ENCODE measurements at places on chromosomes 2 and 18.

GRCh38 chr2:39216346-39217191, 27.2 kb downstream of the CDKL4 start:
- peak; percentile 95 for DNase-seq

DNA sequence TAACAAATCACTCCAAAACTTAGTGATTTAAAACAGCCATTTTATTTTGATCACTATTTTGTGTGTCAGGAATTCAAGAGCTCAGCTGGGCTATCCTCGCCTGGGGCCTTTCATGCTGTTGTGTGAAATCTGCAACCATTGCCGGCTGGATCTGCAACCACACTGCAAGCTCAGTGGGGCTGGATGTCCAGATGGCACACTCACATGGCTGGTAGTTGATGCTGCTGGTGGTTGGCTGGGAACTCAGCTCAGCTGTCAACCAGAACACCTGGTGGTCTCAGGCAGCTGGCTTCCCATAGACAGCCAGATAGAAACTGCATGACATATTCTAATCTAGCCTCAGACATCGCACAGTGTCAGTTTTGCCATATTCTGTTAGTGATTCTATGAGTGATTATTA, 30.6 kb upstream of the AP1S3 start:
- DNase-seq: no peak

- DNase-seq: no peak
Observed at GRCh38 chr18:78818961-78819360, 160.7 kb upstream of the SALL3 start.

DNA sequence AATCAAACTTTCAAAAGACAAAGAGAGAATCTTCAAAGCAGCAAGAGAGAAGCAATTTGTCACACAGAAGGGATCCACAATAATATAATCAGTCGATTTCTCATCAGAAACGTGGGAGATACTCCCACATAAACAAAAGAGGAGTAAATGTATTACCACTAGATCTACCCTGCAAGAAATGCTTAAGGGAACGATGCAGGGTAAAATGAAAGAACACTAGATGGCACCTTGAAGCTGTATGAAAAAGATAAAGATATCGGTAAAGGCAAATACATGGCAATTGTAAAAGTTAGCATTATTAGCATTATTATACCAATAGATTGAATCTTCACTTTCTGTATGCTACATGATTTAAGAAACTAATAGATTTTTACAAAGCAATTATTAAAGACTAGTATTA, 677.0 kb downstream of the SUCLG1 start:
- DNase-seq: no peak

- DNase-seq: no peak
Observed at GRCh38 chr2:189481071-189481470, 39.8 kb downstream of the WDR75 start.

- no peak for DNase-seq
Observed at GRCh38 chr2:24616616-24617015, 125.6 kb downstream of the NCOA1 start.

DNA sequence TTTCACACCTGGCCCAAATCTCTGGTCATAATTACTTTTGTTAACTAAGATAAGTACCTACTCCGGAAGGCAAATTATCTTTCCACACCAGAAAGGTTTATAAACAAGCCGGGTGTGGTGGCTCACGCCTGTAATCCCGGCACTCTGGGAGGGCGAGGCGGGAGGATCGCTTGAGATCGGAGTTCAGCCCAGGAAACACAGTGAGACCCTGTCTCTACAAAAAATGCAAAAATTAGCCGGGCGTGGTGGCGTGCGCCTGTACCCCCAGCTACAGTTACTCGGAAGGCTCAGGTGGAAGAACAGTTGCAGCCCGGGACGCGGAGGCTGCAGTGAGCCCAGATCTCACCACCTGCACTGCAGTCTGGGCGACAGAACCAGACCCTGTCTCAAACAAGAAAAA, 2.1 kb downstream of the PUM2 start:
- no peak for DNase-seq

- no peak for DNase-seq
Observed at GRCh38 chr2:11598228-11598731, 64.4 kb downstream of the GREB1 start.

- no peak for DNase-seq
Observed at GRCh38 chr2:110838657-110839384, 106.4 kb downstream of the ACOXL start.

DNA sequence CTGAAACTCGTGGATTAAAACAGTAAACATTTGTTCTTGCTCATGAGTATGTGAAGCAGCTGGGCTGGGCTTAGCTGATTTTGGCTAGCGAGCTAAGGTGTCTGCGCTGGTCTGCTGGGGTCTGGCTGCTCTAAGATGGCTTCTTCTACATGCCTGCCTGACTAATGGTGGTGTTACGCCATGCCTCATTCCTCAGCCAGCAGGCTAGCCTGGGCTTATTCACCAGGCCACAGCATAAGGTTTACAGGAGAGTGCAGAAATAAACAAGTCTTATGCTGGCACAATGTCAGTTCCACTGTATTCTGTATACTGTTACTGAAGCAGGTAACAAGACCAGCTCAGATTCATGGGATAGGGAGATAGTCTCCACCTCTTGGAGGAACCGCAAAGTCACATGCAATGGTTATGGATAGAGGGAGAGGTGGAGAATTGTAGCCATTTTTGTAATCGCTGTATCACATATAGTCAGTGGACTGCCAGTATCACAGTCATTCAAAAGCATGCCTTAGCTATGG, 80.0 kb downstream of the RHBDD1 start:
- no peak for DNase-seq

GRCh38 chr2:201909961-201910361, 103.6 kb downstream of the CDK15 start:
- DNase-seq: no peak

GRCh38 chr2:125168442-125168841, 1143.4 kb downstream of the CNTNAP5 start:
- DNase-seq: no peak
